ENCODE measurements at places on chromosomes 2 and 18.

- H3K27me3 ChIP-seq: no peaks in the 10 kb centered on the region
- no peak overlapping the region for H3K27ac ChIP-seq
- no peaks in the 10 kb centered on the region for H3K36me3 ChIP-seq
- no peak for DNase-seq
- no peak overlapping the region for H3K4me3 ChIP-seq
- H3K4me1 ChIP-seq: no peaks in the 10 kb centered on the region
These were observed 95.1 kb downstream of the CRIM1 start for GRCh38 chr2:36450466-36451196.

DNA sequence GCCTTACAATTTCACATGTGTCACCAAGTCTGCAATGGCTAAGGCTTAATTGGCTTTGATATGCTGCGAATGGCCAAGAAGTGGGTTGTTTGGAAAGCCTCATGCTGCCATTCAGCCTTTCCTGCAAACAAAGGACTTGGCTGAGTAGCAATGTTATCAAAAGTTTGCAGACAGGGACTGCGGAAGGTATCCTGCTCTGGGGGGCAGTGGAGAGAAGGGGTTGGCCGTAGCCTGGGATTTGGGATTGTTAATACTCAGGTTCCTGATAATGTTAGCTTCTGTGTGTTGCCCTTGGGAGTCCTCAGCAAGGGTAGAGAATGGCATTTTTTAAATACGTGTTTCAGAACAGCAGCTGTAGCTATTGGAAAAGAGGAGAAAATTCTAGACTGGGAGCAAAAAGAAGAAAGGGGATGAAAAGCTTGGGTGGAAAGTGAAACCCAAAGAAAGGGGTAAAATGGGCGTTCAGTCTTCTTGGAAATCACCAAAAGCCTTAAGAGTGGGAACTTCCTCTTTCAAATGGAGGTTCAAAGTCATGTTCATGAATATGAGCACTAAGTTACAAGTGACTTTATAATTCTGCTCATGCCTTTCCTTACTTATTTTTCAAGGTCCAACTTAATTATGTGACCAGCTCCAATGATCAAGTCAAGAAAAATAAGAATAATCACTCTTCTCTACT lies 325.1 kb downstream of the RNF144A start:
- peaks cover 4% of the 10 kb centered on the region for H3K4me1 ChIP-seq
- no peak overlapping the region for H3K27ac ChIP-seq
- no peaks in the 10 kb centered on the region for H3K27me3 ChIP-seq
- no peaks in the 10 kb centered on the region for H3K36me3 ChIP-seq

DNA sequence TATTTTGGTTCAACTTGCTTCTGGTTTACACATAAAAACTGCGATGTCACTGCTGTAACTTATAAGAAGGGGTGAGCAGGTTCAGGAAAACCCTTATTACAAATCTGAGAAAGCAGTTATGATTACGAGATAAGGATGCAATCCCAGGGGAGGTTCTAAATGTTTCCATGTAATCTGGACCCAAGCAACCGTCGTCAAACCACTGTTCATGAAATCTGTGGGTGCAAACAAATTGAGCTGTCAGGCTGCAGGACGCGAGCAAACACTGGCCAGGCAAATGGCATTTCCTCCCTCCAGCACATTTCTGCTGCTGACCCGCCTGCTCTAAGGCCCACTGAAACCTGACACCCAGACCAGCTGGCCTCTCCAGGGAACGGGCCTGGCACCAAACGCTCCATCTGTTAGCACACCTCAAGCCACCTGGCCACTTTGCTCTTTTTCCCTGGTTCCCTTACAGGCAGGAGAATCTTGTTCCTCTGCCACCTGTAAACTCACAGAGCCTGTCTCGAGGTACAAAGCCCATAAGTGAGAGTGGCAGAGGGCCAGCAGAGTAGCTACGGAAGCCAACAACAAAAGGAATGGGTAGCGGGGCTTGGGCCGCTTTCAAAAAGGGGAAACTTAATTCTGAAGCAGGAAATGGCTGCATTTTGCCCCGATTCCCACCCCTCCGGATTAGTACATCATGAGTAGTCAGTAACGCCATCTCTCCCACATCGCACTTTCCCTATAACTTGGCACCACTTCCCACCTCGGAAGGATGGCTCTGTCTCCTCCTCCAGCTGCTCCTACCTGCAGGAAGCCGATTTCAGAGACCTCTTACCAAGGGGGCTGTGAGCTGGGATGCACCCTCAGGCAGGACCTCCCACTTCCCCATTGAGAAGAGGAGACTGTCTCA lies 26.5 kb downstream of the CRACDL start:
- H3K4me1 ChIP-seq: peaks cover 15% of the 10 kb centered on the region
- DNase-seq: no peak

GRCh38 chr2:236608710-236609109 lies 39.1 kb downstream of the ACKR3 start:
- H3K36me3 ChIP-seq: no peaks in the 10 kb centered on the region
- H3K27me3 ChIP-seq: peaks cover 15% of the 10 kb centered on the region
- no peak overlapping the region for H3K4me3 ChIP-seq
- no peak overlapping the region for H3K27ac ChIP-seq

GRCh38 chr2:39511219-39511604 lies 74.1 kb upstream of the MAP4K3 start:
- no peaks in the 10 kb centered on the region for H3K36me3 ChIP-seq
- H3K27ac ChIP-seq: peak overlapping the region; percentile 83
- H3K4me3 ChIP-seq: no peak overlapping the region
- H3K27me3 ChIP-seq: peaks cover 2% of the 10 kb centered on the region

- H3K4me1 ChIP-seq: no peaks in the 10 kb centered on the region
- DNase-seq: no peak
- no peak overlapping the region for H3K4me3 ChIP-seq
These were observed 123.6 kb downstream of the ZEB2 start for GRCh38 chr2:144396318-144396717.

GRCh38 chr18:63348508-63349136 lies 18.4 kb downstream of the KDSR start:
- H3K36me3 ChIP-seq: peaks cover 48% of the 10 kb centered on the region
- no peaks in the 10 kb centered on the region for H3K4me1 ChIP-seq

DNA sequence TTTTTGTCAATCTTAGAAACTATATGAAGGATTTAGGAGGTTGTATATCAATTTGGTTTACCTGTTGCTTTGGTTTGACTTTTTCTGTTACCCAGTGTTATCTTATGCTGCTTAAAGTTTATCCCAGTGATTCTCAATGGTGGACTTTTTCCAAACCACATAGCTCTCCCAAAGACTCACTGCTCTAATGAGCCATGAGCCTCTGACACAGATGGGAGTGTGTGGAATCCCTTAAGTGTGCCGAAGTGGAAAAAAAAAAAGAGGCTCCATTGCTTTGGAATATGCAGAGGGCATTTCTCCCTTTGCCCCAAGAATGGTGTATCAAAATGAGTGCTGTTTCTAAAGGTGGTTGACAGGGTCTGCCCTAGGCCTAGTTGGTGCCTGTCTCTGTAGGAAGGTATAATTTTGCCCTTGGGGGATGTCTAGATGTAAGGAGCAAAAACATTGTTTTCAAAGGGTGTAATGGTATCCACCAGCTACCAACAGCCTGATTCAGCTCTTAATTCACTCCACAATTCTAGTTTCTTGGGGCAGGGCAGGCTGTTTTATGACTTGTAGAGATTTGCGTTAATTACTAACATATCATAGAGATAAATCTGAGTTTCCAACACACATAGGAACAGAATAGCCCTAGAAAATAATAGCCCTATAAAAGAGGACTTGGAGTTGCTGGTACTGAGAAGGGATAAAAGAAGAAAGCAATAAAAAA lies 64.3 kb upstream of the CYP26B1 start:
- no peaks in the 10 kb centered on the region for H3K27me3 ChIP-seq
- no peak overlapping the region for H3K4me3 ChIP-seq
- peaks cover 2% of the 10 kb centered on the region for H3K36me3 ChIP-seq
- H3K4me1 ChIP-seq: no peaks in the 10 kb centered on the region
- no peak for DNase-seq

DNA sequence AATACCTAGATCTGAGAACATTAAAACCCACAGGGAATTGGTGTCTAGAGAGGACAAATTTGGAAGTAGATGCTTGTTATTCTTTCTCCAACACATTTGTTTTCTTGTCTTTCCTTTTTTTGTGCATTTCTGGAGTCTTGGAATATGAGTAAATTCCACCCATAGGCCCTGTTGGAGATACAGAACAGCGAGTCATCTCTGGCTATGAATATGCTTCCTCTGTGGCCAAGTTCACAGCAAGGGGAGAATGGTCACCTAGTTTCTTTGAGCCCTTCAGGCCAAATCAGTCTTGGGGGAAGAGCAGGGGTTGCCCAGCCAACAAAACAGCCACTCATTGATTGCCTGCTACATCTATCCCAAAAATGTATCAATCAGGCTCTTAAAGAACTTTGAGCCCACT lies 31.3 kb downstream of the SP140L start:
- peaks cover 29% of the 10 kb centered on the region for H3K4me1 ChIP-seq

All from activated CD4-positive, alpha-beta T cell treated with anti-CD3 and anti-CD28 coated beads for 36 hours (primary cell).